HEK293T (cell line): ENCODE measurements at places on chromosomes 4 and X.

DNA sequence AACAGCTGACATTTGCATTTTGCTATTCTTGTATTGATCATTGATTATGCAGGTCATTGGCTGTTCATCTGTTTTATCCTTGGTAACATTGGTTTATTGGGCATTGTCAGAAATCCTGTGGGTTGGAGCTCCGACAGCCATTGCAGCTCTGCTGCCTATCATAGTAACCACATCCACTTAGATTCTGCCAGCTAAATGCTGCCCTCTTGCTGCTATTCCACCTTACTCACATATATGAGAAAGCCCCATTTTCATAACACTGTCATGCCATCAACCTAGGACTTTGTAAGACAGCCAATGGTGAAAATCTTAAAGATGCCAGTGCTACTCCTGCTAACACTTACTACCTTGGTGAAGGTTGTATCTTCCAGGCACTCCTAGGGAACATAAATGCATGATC, 187.3 kb upstream of the CXCL13 start:
- peak; percentile 23 for DNase-seq

DNA sequence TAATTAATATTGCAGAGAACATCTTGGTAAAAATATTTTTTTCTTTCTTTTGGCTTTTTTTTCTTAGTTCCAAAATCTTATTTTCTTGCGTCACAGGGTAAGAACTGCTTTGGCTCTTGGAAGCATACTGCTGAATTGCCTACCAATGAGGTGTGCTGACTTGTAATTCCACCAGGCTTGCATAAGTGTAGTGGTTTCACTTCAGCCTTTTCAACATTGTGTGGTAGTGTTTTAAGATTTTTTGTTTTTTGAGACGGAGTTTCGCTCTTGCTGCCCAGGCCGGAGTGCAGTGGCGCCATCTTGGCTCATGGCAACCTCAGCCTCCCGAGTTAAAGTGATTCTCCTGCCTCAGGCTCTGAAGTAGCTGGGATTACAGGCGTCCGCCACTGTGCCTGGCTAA, 42.4 kb downstream of the N4BP2 start:
- no peak for DNase-seq

- no peak for DNase-seq
These were observed 4.5 kb downstream of the RAB39B start for GRCh38 chrX:155259752-155260151.

- DNase-seq: no peak
These were observed 52.6 kb upstream of the PDHA1 start for GRCh38 chrX:19291086-19291485.

DNA sequence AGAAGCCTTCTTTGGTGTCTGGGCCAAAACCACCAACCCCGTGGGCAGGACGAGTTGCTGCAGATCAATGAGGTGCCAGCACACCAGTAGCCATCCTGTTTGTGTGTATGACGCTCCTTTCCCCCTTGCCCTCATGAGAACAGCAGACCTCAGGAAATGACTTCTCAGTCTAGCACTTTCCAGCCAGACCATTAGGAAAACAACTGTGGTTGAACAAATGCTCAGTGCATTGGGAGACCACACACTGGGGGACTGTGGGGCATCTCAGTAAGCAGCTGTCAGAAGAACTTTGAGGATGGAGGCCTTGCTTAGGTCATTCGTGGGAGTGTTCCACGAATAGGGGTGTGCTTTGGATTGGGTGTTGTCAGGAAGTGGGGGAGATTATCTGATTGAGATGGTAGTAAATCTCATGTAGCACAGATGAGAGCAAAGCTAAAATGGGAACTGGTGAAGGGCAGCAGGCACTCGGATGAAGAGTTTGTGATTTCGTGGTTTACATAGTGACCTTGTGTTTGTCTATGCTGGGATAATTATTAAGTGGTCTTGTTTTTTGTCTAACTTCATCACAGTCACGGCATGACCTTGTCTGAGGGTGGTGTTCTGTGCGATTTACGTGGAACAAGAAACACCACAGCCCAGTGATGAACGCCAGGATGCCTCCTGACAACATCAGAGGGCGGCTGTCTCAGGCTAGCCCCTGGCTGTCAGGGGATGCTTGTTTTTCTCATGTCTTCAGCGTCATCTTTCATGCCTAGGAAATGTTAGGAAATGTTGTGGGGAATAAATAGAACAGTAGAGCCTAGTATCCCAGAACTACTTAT, 70.1 kb downstream of the USP46 start:
- DNase-seq: no peak

GRCh38 chr4:32455231-32455630, 1735.1 kb downstream of the PCDH7 start:
- no peak for DNase-seq

DNA sequence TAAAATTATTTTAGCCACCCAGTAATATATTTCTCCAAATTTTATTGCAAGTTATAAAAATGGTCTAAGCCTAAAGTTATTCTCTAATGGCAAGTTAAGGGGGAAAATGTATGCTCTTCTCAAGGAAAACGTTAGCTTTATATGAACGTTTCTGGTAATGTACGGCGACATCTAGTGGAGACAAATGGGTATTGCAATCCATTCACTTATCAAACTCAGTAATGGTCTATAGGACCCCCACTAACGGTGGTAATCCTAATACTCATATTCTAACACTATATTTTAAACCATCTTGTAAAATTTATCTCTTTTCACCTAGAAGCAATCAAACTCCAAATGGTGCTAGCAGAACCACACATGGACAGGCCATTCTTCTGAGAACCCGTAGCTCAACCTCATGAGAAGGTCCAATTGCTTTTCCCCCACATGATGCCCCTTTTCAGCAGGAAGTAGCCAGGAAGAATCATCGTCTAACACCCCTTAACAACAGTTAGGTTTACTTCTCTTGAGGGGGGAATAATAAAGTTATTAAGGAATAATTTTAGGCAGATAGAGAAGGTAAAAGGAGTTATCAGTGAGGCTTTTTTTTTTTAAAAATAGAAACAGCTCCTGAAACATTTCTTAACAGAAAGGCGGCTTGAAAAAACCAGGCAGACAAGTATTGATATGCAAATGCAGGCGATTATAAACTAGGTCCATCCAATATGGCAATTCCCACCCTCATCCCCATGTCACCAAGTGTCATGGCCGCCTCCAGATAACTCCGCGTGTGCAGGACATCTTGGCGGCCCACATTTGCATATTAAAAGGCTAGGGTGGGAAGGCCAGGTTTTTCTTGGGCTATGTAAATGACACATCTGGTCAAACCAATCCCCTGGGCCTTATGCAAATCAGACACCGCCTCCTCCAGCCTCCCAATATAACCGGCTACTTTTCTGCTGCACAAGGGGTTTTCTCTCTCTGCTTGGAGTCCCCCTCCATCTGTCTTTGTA, 35.0 kb downstream of the NUDT11 start:
- peak; percentile 23 for DNase-seq
